ENCODE measurements at places on chromosomes 11 and 22.
A peak's percentile ranks its signal among the peaks of the same experiment; 100 is the strongest.

DNA sequence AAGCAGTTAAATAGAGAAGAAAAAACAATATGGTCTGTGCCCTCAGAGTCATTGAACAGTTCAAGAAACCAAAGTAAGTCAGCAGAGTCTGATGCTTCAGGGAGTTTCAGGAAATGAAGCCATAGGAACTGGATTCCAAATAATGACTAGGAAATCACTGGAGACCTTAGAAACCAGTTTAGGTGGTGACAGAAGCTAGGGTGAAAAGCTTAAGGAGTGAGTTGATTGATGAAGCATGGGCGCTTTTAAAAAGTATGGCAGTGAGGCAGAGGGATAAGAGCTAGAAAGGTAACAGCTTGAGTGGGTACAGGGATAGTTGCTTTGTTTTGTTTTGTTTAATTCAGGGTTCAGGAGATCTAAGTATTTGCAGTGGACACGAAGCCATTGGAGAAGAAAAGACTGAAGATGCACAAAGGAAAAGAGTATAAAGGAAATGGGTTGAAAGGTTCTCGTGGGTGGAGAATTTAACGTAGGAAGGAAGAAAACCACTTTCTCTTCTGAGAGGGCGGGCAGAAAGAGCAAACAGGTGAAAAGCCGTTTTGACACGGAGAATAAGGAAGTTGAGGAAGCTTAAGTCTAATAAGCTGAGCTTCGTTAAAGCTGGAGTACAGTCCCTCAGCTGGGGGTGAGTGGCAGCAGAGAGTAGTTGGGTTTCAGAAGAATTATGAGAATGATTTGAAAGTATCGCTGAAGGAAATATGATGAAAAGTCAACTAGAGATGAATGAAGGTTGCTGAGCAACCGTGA lies 14.8 kb downstream of the SGSM3 start:
- DNase-seq: no peak

GRCh38 chr22:31969789-31970489 lies 25.6 kb downstream of the YWHAH start:
- peak; percentile 79 for DNase-seq

- DNase-seq: no peak
Measured at GRCh38 chr11:111573821-111574249, 28.4 kb upstream of the SIK2 start.

DNA sequence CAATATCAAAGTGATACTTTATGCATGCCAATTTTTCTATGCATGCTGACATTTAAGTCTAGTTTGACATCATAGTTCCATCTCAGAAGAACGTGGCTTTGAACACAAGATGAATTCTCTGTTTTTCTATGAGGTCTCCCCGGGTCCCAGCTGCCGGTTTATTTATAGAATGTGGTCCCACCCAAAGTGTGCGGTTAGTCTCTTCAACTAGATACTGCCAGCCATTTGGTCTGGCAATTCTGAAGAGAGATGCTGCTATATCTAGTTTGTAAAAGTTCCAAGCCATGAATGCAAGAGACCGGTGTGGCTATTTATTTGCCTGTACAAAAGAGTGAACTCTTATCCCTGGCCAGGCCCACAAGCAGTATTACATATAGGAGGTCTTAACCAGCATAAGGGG lies 9.2 kb downstream of the OR5A2 start:
- no peak for DNase-seq

GRCh38 chr11:110883256-110883655 lies 171.0 kb upstream of the ARHGAP20 start:
- no peak for DNase-seq

DNA sequence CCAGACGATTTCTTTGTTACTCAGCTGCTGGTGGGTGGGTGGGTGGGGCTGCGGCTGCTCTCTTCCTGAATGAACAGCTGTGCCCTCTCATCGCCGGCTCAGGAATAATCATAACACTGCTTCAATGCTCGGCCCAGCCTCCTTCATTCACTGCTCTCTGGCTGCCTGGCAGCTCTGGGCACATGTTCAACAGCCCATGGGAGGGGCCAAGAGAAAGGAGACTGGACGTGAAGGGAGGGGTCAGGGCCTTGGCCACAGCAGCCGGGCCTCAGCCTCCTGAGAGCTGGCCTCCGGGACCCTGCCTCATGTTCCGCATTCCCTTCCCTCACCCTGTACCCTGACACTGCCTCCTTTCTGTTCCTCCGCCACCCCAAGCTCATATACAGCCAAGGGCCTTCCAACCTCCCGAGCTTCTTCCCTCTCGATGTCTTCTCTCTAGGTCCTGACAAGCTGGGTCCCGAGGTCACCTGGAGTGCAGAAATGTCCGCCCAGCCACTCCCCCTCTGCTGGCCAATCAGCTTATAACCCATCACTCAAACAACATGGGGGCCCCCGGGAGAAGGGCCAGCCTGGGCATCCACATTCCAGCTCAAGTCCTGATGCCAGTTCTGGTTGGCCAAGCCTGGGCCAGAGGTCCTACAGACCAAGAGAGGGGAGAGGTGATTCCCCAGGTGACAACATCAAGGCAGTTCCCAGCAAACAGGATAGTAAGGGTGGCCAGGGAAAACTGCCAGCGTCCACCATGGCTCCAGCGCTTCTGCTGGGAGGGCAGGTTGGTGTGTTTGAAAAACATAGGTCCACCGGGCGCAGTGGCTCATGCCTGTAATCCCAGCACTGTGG lies 3.2 kb upstream of the CSDC2 start:
- peak; percentile 50 for DNase-seq

DNA sequence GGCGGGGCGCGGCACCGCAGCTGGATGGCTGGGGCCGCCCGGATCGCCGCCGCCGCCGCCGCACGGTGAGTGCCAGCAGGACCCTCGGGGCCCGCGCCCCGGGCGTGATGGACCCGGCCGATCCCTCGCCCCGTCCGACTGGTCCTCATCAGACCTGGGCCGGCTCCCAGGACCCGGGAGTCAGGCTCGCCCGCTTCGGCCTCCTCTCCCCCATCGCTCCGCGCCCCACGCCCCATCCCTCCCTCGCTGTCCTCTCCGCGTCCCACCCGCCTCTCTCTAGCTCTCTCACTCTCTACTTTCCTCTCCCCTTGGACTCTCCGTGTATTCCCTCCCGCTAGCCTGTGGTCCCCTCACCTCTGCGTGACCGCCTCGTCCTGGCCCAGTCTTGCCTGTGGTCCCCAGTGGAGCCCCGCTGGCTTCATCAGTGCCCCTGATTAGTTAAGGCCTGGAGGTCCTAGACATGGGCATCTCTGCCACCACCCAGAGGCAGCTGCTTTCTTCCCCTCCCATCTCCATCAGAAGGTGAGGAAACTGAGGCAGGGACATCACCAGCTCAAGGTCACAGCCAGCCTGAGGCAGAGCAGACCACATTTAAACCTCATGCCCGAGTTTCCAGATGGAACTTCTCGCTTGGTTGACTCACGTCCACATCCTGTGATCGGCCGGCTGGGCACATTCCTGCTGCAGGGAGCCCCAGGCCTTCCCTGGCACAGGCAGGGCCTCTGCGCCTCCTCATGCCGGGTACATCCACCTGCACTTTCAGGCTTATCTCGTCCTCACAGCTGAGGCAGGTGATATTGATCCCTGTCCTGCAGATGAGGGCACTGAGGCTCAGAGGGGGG lies 429 bp downstream of the SLC39A13 start:
- no peak for DNase-seq

DNA sequence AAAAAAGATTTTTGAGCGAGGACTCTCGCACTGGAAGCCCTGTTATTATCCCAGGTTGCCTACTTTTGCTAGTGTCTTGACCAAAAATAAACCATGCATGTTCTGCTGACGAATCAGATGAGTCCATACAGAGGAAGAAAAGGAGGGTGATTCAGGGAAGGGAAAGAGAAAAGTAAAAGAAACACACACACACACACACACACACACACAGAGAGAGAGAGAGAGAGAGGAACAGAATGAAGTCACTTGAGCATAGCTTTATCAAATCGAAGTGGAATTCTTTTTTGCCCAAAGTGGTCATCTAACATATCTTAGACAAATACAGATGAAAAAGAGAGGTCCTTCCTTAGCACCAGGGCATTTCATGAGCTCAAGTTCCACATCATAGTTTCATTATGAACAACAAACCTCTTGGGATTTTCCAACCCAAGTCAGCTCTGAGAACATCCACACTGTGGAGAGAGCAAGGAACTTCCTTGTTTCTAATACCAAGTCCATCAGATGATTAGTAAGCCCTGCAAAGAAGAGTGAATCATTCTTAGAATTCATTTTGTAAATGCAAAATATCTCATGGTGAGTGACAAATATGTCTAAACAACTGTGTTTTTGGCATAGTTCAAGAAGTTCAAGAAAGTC lies 7.7 kb upstream of the MMP12 start:
- DNase-seq: no peak

DNA sequence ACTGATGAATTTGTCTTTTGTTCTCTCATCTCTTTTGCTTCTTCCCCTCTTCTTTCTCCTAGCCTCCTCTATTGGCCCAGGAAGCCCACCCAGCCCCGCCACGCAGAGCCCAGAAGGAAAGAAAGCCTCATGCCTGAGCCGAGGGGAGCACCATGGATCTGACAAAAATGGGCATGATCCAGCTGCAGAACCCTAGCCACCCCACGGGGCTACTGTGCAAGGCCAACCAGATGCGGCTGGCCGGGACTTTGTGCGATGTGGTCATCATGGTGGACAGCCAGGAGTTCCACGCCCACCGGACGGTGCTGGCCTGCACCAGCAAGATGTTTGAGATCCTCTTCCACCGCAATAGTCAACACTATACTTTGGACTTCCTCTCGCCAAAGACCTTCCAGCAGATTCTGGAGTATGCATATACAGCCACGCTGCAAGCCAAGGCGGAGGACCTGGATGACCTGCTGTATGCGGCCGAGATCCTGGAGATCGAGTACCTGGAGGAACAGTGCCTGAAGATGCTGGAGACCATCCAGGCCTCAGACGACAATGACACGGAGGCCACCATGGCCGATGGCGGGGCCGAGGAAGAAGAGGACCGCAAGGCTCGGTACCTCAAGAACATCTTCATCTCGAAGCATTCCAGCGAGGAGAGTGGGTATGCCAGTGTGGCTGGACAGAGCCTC lies 3.8 kb downstream of the ZBTB16 start:
- DNase-seq: no peak

GRCh38 chr11:33713856-33714398 lies 13.3 kb upstream of the C11orf91 start:
- no peak for DNase-seq

DNA sequence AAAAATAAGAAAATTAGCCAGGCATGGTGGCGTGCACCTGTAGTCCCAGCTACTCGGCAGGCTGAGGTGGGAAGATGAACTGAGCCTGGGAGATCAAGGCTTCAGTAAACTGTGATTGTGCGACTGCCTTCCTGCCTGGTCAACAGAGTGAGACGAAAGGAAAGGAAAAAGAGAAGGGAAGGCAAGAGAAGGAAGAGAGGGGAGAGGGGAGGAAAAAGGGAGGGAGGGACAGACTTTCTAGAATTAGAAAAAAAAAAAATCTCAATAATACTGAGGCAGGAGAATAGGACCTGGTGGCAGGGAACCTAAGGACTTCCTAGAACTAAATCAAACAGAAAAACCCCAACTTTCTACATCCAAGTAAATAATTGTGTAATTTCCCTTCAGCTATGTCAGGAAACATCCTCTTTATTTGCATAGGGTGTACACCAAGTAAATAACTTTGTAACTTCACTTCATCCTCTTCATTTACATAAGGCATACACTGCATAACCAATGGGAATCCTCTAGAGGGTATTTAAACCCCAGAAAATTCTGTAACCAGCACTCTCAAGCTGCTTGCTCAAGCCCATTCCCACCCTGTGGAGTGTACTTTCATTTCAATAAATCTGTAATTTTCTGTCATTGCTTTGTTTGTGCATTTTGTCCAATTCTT lies 8.7 kb downstream of the SBF2 start:
- DNase-seq: no peak

Measured in SHP77 (cell line).